Hypothalamus (tissue), 51 donors: ENCODE measurements at places on chromosomes 11 and 22.

DNA sequence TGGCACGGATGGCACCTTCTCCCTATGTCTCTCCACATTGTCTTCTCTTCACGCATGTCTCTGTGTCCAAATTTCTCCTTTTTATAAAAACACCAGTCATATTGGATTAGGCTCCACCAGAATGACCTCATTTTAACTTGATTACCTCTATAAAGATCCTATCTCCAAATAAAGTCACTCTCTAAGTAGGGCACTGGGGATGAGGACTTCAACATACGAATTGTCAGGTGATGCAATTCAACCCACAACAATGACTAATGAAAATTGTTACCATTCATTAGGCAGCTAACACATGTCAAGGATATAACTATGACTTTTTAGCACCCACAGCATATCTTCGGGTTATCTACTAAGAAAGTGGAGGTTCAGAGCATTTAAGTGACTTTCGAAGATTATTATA lies 55.5 kb upstream of the USP47 start:
- DNase-seq, result no peak

- DNase-seq, result no peak
These were observed 8.3 kb downstream of the GAS2 start for GRCh38 chr11:22674470-22675439.

- no peak for DNase-seq
These were observed 4.2 kb upstream of the TFIP11 start for GRCh38 chr22:26516503-26516902.

DNA sequence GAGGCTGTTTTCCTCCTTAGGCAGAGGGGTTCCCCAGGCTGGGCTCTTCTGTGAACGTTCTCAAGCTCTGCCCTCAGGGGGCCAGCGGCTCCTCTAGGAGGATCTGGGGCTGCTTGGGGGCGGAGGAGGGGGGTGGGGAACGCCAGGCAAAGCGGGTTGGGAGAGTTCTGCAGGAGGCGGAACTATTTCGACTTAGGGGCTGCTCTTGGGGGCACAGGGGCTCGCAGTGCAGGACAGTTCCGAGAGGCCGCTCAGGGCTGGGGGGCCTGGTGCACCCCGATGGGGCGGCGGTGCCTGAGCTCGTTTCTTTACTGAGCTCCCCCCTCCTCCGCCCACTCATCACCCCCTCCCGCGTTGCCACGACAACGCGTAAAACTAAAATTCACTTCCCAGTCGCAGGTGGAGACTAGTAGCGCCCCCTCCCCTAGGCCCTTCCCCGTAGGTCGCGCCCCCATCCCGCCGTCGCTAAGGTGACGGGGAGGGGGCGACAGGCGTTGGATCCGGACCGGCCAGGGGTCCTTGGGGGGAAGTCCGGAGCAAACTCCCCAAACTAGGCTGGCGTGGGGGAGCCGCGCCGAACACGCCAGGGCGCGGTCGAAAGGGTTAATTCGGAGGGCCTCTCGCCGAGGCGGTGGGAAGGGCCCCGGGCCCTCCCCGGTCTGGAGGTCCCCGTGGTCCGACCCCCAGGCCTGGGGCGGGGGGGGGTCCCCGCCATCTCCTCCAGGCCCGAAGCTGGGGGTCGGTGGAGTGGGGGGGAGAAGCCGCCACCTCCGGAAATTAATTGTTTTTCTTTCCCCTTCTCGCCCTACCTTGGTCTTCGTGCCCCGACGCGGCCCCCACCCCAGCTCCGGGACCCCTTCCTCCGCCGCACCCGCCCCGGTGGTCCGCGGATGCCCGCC lies 857 bp downstream of the SHANK3 start:
- no peak for DNase-seq

- DNase-seq, result no peak
These were observed 132.4 kb downstream of the TENM4 start for GRCh38 chr11:79308429-79308828.
